ENCODE measurements at places on chromosomes 7 and 10. TPM values are rescaled to one million over a fixed set of nuclear protein-coding genes. Genes with fewer than 3 reads are reported as not detected.

ODAD2 gene
- total RNA-seq: 0.13 TPM

DPY19L1 gene
- total RNA-seq: 40.9 TPM

PPP1R17 gene
- total RNA-seq: not detected

HOXA4 gene
- total RNA-seq: 2.7 TPM

KCNIP2 gene
- total RNA-seq: 1.1 TPM

ANKRD2 gene
- total RNA-seq: 4.7 TPM

TCF7L2 gene
- total RNA-seq: 23.4 TPM

MARVELD1 gene
- total RNA-seq: 41.4 TPM

ITGB8 gene
- 0.81 TPM for total RNA-seq

IL2RA gene
- total RNA-seq: not detected

SRRM3 gene
- 10.0 TPM for total RNA-seq

PNLIP gene
- not detected for total RNA-seq

TRIP6 gene
- total RNA-seq: 57.2 TPM

SNX8 gene
- total RNA-seq: 70.0 TPM

STOX1 gene
- 0.87 TPM for total RNA-seq

ANK3 gene
- total RNA-seq: 0.18 TPM

MRPS16 gene
- 125 TPM for total RNA-seq

COBL gene
- total RNA-seq: 4.2 TPM

SYCE1 gene
- total RNA-seq: not detected

CALML3 gene
- not detected for total RNA-seq

AQP1 gene
- 0.36 TPM for total RNA-seq

C7orf57 gene
- 0.20 TPM for total RNA-seq

C7orf33 gene
- not detected for total RNA-seq

BICC1 gene
- 20.6 TPM for total RNA-seq

CHST15 gene
- 8.1 TPM for total RNA-seq

MSRB2 gene
- total RNA-seq: 18.7 TPM

Data from A549 treated with CORT108297 at 1 μM for 4 hours (cell line).